Stimulated activated CD4-positive, alpha-beta T cell treated with anti-CD3 and anti-CD28 coated beads, Interleukin-15, amount 100 ng/mL, for 24 hours (primary cell): ENCODE measurements at places on chromosomes 5 and 9.

GRCh38 chr9:115144706-115145105 lies 26.7 kb upstream of the TNC start:
- DNase-seq, result no peak

GRCh38 chr5:1770443-1770802 lies 29.2 kb downstream of the MRPL36 start:
- no peak for DNase-seq

DNA sequence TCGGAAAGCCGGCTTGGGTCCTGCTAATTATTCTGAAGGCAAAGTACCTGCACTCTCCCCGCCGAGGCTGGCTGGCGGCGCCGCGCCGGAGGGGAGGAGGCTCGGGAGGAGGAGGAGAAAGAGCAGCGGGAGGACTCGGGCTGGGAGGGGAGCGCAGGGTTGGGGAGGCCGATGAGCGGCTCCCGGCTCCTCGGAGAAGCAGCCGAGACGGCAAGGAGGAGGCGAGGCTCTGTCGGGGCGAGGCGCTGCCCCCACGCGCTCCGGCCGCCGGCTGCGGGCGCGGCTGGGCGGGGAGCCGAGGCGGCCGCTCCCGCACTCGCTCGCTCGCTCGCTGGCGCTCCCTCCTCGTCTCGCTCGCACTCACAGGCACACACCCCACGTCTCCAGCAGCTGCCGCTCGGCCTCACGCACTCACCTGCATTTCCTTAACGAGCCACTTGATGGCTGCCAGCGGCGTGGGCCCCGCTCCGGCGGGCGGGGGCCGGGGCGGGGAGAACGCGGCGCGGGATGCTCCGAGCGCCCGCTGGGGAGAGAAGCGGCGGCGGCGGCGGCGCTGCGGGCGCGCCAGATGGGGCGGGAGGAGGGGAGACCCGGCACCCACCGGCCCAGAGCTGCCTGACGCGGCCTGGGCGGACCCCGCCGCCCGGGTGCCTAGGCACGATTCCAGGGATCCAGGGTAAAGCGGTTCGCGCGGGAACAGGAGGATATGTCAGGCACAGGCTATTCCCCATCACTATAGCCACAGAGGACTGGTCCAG lies at the start of gene PTPRD:
Gene PTPRD, minus strand, starts transcription at position 362 of the 758 bp plus-strand sequence.
- DNase-seq, result peak; percentile 43

DNA sequence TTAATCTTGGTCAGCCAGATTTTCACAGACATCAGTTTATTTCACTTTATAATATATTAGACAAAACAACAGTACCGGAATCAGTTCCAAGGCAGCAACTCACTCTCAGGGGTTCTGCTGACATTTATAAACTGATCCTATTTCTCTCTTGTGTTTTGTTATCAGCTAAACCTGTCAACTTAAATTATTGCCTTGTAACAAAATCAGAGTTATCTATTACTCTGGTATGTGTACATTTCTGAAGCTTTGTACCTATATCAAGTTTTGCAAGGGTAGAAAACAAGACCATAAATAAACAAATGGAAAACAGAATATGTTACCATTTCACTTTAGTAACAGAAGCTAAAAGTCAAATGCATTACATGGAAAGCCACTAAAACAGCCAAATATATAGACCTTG lies 122.1 kb downstream of the SIL1 start:
- no peak for DNase-seq

GRCh38 chr5:71882826-71883741 lies 164.0 kb downstream of the CARTPT start:
- DNase-seq, result no peak

- DNase-seq, result no peak
These were observed 30.2 kb downstream of the GFM2 start for GRCh38 chr5:74736759-74737158.

- DNase-seq, result no peak
These were observed 146.3 kb downstream of the RORB start for GRCh38 chr9:74643303-74643923.

DNA sequence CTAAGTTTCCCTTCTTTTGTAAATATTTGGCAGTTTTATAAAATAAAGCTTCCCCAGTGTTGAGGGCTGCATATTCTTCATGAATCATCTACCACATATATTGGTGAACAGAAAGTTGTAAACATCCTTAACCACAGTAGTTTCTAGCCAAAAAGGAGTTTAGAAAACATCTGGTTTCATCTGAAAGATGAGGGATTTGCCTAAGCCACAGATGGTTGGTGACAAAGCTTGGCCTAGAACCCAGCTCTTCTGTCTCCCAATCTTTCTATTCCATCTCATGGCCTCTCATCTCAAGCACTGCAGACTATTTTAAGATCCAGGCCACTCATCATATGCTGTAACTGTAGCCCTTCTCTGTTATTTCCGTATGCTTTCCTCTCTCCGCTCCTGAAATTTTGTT lies 232.3 kb upstream of the TRPM3 start:
- no peak for DNase-seq

- no peak for DNase-seq
These were observed 52.5 kb downstream of the AP3B1 start for GRCh38 chr5:78242001-78242400.

GRCh38 chr5:74143721-74144330 lies 496.7 kb downstream of the ENC1 start:
- DNase-seq, result no peak

DNA sequence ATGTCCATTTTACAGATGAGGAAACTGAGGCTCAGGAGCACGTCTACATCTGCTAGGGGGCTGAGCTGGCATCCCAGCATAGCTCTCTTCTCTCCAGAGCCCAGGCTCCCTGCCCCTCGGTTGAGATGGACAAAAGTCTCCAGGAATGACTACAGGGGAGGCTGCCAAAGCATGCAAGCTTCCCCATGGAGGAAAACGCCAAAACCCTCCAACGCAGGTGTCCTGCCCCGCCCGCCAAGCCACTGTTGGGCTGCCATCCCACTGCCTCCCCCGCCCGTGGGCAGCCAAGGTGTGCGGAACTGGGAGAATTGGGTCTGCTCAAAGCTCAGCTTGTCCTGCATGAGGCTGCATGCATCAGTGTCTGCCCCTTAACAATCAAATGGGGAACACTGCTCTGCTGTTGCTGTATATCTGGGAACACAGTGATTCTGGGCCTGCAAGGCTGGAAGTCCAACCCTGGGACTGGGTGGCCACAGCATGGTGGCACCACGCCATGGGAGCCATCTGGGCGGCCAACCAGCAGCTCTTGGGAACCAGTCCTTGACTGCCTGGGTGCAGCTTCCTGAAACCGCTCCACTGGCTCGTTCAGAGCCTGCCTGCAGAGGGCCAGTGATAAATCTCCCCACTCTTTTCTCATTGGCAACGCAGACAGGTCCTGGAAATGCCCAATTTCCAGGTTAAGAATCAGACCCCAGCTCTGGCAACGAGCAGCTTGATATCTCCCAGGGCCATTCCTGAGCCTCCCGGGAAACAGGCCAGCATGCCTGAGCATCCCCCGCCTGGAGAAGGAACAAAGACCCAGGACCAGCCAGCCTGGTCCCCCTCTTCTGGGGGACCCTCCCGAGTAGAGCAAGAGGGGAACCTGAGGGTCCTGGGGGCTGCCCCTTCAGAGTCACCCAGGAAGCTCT lies 3.5 kb downstream of the RALGDS start:
- no peak for DNase-seq

DNA sequence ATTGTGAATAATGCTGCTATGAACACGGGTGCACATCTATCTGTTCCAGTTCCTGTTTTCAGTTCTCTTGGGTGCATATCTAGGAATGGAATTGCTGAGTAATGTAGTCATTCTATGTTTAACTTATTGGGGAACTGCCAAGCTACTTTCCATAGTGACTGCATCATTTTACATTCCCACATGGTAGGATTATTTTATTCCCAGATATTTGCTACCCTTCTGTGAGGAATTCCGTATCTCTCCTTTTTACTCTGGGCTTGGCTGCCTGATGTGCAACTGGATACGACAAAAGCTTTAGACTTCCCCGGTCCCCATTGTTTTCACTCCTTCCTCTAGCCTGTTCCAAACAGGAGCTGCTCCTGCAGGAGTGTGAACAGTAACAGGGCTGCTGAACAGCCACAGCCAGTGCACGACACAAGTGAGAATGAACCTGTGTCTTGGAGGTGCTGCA lies 7.2 kb downstream of the TAS2R1 start:
- no peak for DNase-seq

GRCh38 chr5:136034492-136034891 lies 5.7 kb downstream of the TGFBI start:
- DNase-seq, result no peak

DNA sequence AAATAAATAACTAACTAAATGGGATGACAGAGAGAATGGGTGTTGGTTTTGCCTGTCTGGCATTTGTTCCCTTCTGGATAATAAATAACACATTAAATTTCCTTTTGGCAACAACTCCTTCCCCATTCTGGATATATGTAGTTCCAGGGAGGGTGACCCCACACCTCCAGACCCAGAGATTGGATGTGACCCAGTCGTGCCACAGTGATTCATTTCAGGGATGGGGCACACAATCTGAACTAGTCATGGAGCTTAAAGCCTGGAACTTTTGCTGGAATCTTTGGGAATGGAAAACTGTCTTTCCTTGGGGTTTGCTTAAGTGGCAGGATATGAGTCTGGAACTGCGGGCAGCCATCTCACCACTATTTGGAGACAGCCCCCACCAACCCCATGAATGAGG lies 11.3 kb downstream of the KLF9 start:
- DNase-seq, result no peak

GRCh38 chr5:39076101-39076756 lies 2.0 kb upstream of the RICTOR start:
- no peak for DNase-seq

DNA sequence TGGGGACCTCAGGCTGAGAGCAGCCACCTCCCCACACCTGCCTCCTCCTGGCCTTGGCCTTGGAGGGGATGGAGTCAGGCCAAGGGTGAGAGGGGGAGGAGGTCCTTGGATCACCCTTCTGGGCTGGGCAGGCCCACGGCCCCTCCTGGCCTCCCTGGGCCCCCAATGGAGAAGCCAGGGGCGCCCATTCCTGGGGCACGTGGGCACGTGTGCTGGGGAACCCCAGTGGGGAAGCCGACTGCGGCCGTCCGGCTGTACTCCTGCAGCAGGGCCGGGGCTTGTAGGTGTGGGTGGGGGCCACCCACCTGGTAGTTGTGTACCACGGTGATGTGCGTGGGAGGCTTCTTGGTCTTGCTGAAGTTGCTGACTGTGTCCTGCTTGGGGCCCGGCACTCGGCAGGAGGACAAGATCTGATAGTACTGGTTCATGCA lies 8.5 kb downstream of the CRAT start:
- no peak for DNase-seq

DNA sequence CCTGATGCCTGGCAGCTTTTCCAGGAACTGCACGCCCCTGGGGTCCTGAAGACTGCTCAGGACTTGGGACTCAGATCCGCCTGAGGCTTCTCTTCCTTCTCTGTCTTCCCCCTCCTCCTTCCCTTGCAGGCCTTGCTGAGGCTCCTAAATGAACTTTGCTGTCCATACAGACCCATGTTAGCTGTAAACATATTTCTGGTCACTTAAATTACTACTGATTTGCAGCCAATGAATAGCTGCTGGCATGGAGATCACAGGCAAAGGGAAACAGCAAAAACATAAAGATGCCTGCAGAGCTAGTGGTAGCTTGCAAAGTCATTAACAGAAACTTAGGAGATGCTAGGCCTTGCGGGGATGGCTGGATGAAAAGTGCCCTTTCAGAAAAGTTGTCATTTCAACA lies 261.9 kb downstream of the GADD45G start:
- no peak for DNase-seq

DNA sequence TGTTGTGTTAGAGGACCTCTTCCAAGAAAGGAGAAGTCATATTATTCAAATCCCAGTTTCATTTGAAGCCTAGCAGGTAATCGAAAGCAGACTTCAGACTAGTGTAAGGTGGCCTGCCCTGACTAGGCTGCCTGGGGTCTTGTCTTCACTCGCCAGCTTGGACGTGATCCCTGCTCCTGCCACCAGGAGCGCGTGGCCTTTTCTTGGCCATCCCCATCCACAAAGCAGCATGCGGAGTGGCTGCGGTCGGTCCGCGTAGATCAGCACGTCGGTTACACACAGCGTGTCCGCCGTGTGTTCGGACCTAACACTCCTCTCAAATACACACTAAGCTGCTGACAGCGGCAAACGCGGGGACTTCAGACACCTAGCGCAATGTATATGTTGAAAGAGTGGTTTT lies 37.3 kb downstream of the CFAP77 start:
- DNase-seq, result no peak

DNA sequence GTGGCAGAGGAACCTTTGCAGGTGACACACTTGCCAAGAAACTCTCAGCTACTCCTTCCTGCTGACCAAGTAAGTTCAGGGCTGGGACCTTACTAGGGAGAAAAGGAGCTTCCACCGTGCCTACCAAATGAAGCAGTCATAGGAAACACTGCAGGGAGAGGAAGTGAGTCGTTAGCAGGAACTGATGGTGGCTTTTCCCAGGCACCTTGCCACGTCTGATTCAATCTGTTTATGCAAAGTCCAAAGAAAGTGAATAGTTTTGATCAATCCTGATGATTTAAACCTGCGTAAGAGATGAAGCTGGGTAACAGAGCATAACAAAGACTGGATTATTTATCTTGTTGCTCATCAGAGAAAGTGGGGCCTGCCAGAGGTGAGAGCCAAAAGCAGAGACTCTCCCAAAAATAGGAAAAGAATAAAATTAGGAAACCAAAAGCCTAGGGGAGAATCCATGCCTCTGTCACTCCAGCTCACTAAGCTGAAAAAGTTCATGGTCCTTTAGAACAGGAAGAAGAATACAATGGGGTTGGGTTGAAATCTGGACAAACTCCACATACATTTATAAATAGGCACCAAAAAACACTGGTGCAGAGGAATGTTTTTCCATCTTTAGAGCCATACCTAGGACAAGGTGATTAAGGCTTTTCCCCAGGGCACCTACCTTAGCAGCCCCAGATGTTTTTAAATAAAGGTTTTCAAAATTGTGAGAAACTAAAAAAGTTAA lies 9.3 kb upstream of the PFDN1 start:
- no peak for DNase-seq

DNA sequence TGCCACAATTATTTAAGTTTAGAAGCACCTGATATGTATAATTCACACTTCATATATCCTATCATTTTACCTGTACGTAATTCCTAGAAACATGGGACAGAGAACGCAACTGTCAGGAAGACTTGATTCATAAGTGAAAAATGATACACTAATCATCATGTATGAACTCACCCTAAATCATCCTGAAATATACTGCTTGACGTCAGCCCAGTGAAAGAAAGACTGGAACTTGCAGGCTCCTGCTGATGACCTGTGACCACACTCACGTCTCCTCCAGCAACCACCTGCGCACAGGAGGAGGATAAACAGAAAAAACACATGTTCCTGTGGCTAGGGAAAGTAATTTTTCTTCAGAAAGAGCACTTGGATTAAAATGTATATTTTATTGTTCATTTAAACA lies 169.7 kb downstream of the MPDZ start:
- no peak for DNase-seq

DNA sequence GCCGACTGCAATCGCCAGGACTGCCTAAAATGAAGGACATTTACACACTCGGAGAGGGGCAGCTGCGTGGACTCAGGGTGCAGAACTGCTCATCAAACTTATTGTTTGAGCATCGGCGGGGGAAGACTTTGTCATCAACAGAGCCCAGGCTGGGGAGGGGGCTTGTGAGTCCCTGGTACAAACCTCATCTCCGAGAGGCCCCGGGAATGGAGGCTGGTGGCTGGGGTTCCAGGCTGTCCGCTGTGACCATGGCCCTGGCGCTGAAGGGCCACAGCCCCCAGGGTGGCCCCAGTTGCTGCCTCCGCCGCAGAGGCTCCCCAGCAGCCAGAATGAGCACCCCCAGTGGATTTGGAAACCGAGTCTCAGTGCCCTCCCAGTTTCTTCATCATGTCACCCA lies 46.1 kb upstream of the RNU6ATAC start:
- no peak for DNase-seq
